ENCODE measurements at places on chromosomes 12 and 14. TPM values are rescaled to one million over a fixed set of nuclear protein-coding genes. Genes with fewer than 3 reads are reported as not detected.

OTOGL gene
- 0.07 TPM for polyA plus RNA-seq

SERPINA1 gene
- not detected for polyA plus RNA-seq

PTPN6 gene
- polyA plus RNA-seq = not detected

ISCA2 gene
- 54.8 TPM for polyA plus RNA-seq

SLC7A8 gene
- polyA plus RNA-seq = 22.0 TPM

CCDC184 gene
- polyA plus RNA-seq = 41.6 TPM

TAS2R8 gene
- polyA plus RNA-seq = not detected

SLC17A8 gene
- polyA plus RNA-seq = 0.48 TPM

AEBP2 gene
- 33.7 TPM for polyA plus RNA-seq

NRXN3 gene
- polyA plus RNA-seq = 113 TPM

PFDN5 gene
- 1,202 TPM for polyA plus RNA-seq

TNS2 gene
- polyA plus RNA-seq = not detected

MFAP5 gene
- polyA plus RNA-seq = not detected

AVPR1A gene
- polyA plus RNA-seq = not detected

KCTD10 gene
- polyA plus RNA-seq = 8.8 TPM

CMKLR1 gene
- polyA plus RNA-seq = not detected

FIGNL2 gene
- not detected for polyA plus RNA-seq

TC2N gene
- polyA plus RNA-seq = not detected

AICDA gene
- not detected for polyA plus RNA-seq

NOS1 gene
- not detected for polyA plus RNA-seq

NXPH4 gene
- polyA plus RNA-seq = not detected

TOMM20L gene
- not detected for polyA plus RNA-seq
